ENCODE measurements at places on chromosomes 6 and 20.

DNA sequence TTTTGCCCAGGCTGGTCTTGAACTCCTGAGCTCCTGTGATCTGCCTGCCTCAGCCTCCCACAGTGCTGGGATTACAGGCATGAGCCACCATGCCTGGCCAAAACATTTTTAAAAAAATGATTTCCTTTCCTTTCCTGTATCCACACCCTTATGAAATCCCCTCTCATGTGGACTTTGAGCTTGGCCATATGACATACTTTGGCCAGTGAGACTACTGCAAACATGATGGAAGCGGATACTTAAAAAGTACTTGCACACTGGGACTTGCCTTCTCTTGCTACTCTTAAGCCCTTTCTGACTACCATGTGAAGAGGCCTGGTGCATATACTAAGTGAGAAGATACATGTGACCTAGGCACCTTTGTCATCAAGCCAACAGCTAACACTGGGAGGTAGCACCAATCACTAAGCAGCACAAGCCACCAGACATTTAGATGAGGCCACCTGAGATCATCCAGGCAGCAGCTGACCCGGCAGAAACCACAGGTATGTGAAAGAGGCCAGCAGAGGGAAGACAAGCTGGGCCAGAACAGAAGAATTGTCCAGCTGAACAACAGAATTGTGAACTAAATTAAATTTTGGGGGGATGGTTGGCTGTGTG lies 78.5 kb upstream of the HDAC2 start:
- DNase-seq: no peak

- peak; percentile 53 for DNase-seq
Observed at GRCh38 chr20:49677777-49678758, 35.6 kb downstream of the B4GALT5 start.

GRCh38 chr6:8080362-8081151 lies 16.4 kb upstream of the BLOC1S5 start:
- peak; percentile 82 for DNase-seq

- DNase-seq: peak; percentile 22
Observed at GRCh38 chr20:34389954-34390555, 27.0 kb downstream of the ITCH start.

- DNase-seq: no peak
Observed at GRCh38 chr6:161169035-161169434, 104.8 kb downstream of the AGPAT4 start.

GRCh38 chr6:105501246-105501645 lies 98.4 kb upstream of the PREP start:
- no peak for DNase-seq

GRCh38 chr6:2744209-2744771 lies 6.4 kb downstream of the MYLK4 start:
- DNase-seq: peak; percentile 53

DNA sequence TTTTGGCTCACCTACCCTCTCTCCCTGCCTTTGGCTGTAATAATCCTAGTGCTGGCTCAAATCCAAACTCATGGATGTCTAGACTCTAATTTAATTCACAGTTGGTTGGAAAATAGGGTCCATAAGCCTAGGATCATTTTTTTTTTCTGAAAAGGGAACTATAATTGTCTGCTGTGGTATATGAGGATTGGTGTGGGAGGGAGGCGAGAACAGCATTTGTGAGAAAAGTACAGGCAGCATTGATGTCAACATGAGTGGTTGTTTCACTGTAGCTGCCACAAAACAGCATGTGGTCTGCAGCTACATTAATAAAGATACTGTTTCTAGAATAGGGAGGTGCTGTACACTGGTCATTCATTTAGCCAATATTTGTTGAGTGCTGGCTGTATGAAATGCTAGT lies 18.6 kb upstream of the POLR1H start:
- DNase-seq: no peak

DNA sequence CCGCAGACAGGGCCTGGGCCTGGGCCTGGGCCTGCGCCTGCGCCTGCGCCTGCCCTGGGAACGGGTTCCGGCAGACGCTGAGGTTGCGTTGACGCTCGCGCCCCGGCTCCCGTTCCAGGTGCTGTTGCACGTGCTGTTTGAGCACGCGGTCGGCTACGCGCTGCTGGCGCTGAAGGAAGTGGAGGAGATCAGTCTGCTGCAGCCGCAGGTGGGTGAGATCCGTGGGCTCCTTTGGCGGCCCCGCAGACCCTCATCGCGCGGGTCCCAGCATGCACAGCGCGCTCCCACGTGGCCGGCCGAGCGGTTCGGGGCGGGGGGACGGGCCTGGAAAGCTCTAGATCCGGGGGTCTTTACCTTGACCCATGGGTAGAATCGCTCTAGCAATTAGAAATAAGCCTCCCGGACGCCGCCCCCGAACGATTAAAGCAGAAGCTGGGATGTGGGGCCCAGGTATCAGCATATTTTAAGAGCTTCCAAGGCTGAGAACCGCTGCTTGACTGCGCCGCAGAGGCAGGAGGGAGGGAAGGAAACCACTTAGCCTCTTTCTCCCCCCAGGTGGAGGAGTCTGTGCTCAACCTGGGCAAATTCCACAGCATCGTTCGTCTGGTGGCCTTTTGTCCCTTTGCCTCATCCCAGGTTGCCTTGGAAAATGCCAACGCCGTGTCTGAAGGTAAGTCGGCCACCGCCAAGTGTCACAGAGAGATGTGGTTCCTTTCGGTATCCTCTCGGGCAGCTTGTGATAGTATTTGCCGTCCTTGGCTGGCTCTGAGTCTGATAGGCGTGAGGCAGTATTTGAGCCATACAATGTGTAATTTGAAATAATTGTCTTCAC lies 508 bp downstream of the NOP56 start:
- no peak for DNase-seq

- DNase-seq: peak; percentile 80
Observed at GRCh38 chr6:5435449-5435848, 174.1 kb downstream of the FARS2 start.

DNA sequence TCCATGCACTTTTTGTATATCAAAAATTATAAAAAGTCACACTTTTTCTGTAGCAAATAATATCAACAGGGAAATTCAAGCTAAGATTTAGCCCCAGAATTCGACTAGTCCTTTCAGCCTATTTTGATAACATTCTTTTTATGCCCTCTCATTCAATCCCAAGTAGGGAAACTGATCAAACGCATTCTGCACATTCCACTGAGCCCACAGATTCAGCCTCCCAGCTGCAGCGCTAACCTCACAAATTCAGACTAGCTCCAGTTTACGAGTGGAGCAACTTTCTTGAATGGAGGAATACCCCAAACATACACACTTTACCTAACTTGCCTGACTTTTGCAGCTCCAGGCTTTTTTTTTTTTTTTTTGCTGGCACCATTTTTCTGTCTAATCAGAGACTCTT lies 70.3 kb upstream of the HEY2 start:
- DNase-seq: no peak

All from PC-3 (cell line).